ENCODE measurements at places on chromosomes 11 and 22.

DNA sequence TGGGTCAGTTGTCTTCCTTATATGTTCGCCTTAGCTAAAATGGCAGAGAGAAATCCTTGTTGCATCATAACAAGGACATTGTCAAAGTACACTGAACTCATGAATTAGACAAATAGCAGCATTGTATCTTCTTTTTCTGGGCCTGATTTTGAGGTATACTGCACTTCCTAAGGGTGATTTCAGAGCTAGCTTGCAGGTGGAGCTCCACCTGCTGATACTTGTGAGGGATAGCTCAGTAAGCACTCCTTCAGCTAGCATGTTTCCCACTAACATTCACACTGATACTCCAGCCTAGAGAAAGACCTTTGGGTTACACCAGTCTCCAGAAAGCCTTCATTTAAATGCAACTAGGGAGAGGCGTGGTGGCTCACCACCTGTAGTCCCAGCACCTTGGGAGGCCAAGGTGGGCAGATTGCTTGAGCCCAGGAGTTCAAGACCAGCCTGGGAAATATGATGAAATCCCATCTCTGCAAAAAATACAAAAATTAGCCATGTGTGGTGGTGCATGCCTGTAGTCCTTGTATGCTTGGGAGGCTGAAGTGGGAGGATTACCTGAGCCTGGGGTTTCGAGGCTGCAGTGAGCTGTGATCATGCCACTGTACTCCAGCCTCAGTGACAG lies 29.8 kb downstream of the JAM3 start:
- H3K4me3 ChIP-seq: no peak overlapping the region
- H3K27me3 ChIP-seq: peaks cover 14% of the 10 kb centered on the region
- no peaks in the 10 kb centered on the region for H3K36me3 ChIP-seq

DNA sequence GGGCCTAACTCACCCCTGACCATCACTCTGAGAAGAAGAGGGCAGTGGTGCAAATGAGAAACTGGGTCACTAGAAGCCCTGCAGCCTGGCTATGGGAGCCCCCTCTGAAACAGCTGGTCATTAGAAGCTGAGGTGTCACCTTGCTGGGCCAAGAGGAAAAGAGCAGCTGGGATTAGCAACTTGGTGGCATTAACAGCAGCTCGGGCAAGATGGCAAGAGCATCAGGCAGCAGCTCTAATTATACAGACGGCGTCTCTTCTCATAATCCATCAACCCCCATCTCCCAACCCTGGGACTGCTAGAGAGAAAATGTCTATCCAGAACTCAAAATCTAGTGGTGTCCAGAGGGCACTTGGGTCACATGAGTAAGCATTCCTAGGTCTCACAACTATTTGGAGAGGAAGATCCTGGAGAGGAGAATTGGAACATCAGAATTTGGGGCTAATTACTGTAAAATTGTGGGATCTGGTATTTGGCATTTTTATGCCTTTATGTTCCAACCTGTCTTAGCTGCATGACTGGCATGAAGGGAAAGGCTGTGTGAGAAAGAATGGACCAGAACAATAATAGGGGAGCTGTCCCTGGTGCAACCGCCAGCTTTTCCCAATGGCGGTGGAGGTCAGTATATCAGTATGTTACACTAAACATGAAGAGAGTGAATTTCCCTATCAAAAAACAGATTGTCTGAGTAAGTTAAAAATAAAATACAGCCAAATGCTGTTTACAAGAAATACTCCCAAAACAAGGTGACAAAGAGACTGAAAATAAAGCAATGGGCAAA lies 7.6 kb upstream of the LMO1 start:
- peaks cover 48% of the 10 kb centered on the region for H3K27me3 ChIP-seq
- H3K4me1 ChIP-seq: no peaks in the 10 kb centered on the region
- no peak overlapping the region for H3K4me3 ChIP-seq

DNA sequence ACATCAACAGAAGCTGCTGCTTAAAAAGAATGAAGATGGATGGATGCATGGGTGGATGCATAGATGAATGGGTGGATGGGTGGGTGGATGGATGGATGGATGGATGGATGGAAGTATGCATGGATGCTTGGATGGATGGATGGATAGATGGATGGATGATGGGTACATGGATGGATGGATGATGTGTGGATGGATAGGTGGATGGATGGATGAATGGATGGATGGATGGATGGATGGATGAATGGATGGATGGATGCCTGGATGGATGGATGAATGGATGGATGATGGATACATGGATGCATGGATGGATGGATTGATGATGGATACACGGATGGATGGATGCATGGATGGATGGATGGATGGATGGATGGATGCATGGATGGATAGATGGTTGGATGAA lies 110.8 kb downstream of the LDLRAD3 start:
- H3K27me3 ChIP-seq: no peaks in the 10 kb centered on the region
- H3K4me3 ChIP-seq: no peak overlapping the region
- H3K4me1 ChIP-seq: no peaks in the 10 kb centered on the region

- no peak overlapping the region for H3K4me3 ChIP-seq
- H3K27ac ChIP-seq: no peak overlapping the region
- H3K27me3 ChIP-seq: peaks cover 37% of the 10 kb centered on the region
- no peak for DNase-seq
These were observed 10.3 kb downstream of the MRGPRF start for GRCh38 chr11:69002570-69003231.

DNA sequence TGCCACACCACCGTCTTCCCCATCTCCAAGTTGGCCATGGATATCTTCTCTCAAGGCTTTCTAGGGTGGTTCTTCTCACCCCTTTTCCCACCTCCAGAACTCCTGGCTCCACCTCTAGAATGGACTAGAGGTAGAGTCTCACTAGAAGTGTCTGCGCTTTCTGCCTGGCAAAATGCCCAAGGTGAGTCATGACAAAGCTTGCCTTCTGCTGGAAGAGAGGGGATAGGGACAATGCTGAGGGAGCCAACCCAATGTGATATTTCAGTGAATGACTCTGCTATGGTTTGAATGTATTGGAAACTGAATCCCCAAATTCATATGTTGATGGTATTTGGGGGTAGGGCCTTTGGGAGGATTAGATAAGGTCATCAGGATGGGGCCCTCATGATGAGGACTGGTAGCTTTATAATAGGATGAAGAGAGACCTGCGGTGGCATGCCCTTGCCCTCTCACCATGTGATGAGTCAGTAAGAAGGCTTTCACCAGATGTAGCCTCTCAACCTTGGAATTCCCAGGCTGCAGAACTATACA lies 4.1 kb upstream of the CD82 start:
- H3K27ac ChIP-seq: no peak overlapping the region
- H3K4me3 ChIP-seq: no peak overlapping the region
- H3K36me3 ChIP-seq: peaks cover 13% of the 10 kb centered on the region
- peaks cover 16% of the 10 kb centered on the region for H3K4me1 ChIP-seq
- DNase-seq: peak; percentile 28

DNA sequence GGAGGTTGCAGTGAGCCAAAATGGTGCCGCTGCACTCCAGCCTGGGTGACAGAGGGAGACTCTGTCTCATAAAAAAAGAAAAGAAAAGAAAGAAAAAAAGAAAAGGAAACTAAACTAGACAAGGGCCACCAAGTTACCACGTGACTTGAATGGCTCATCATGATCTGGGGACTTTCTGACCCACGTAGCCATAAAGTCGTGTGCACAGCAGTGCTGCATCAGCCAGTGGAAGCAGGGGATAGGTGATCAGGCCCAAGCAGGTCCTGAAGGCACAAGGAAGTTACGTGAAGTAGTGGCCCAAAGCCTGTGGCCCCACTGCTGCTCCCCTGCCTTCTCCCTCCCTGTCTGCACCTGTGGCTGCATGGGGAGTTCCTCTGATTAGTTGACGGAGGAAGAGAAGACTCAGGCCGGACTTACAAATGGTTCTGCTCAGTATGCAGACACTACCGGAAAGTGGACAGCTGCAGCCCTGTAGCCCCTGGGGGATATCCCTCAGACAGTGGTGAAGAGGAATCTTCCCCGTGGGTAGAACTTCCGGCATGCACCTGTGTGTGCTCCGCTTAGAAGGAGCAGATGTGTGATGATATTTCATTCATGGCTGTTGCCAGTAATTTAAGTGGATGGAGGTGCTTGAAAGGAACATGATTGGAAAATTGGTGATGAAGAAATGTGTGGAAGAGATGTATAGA lies 18.2 kb upstream of the CD81 start:
- H3K36me3 ChIP-seq: no peaks in the 10 kb centered on the region
- peaks cover 68% of the 10 kb centered on the region for H3K27me3 ChIP-seq
- H3K4me1 ChIP-seq: no peaks in the 10 kb centered on the region

DNA sequence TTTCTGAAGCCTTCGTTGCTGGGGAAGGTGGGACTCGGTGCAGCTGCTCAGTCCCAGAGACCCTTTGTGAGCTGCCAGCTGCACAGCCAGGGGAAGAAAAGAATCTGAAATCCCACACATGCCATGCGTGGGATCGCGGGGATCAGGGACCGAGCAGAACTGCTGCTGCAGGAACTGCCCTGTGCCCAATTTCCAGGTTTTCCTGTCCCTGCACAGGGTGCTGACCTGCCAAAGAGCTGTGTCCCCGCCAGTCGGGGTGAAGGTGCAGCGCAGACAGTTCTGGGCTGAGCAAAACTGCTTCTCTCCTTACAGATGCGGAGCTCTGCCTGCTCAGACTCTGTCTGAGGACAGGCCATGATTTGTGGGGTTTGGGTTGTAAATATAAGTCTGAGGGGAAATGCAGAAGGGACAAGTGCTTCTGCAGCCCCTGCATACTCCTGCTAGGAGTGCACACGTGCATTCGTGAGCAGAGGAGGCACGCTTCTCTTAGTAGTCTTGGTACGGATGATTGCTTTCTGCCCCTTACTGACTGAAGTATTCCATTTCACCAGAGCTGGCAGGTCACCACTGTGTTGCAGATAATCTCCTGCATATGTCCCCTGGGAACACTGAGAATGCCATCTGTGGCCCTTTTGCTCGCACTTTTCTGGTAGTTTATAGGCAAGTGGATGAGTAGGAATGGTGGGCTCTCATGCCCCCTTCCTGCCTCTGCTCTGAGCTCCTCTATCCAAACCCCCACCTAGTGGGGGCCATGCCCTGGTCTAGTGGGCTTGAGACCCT lies 141.4 kb downstream of the PARVA start:
- no peak overlapping the region for H3K27ac ChIP-seq
- H3K27me3 ChIP-seq: no peaks in the 10 kb centered on the region
- H3K4me3 ChIP-seq: no peak overlapping the region
- no peaks in the 10 kb centered on the region for H3K36me3 ChIP-seq
- no peak for DNase-seq

DNA sequence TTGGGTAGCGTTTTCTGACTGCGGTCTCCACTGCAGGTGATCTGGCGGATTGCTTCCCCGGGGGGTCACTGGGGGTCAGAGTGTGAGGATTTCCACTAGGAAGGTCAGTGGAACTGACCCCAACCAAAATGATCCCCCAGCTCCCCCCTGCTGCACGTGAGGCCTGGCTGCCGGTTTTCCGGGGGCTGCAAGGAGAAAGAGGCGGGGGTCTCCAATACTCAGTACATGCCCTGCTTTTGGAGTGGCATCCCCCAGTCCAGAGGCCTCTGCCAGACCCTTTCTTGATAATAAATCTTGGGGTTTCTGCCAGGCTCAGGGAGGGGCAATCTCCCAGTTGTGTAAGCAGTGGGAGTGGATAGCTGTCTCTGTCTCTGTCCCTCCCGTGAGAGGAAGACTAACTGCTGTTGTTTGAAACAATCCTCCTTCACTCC lies 71.5 kb upstream of the RTL6 start:
- no peak overlapping the region for H3K27ac ChIP-seq
- DNase-seq: no peak
- H3K4me1 ChIP-seq: no peaks in the 10 kb centered on the region
- peaks cover 61% of the 10 kb centered on the region for H3K27me3 ChIP-seq
- H3K36me3 ChIP-seq: no peaks in the 10 kb centered on the region
- no peak overlapping the region for H3K4me3 ChIP-seq

DNA sequence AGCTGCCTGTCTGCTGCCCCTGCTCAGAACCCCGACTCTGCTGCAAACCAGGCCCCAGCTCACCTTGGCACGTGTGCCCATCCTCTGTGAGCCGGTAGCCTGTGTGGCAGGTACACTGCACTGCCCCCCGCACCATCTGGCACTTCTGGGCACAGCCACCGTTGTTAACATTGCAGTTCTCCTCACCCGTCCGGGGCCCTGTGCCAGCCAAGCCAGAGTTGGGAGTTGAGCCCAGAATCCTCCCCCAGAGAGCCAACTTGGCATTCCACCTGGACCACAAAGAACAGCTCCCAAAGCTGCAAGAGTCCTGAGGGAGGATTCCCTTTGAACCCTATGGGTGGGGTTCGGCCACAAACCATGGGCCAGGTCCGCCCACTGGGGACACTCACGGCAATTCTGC lies 22.5 kb downstream of the LRP4 start:
- no peaks in the 10 kb centered on the region for H3K27me3 ChIP-seq
- H3K36me3 ChIP-seq: peaks cover 12% of the 10 kb centered on the region
- DNase-seq: no peak

DNA sequence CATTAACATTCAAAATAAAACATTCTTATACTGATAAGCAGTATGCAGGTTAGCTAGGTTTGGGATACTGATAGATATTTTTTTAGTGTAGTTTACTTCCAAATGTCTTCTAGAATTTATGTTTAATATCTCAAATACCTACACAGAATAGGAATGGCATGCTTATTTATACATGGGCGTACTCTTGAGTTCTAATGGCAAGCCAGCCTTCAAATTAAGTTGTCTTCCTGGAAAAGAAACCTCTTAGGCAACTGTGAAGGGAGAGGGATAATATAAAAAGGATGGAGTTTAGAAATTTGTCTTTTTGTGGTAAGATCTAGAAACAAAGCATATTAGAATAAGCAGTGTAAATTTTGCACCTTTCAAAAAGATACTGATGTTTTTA lies 65.4 kb downstream of the MTMR3 start:
- H3K27me3 ChIP-seq: no peaks in the 10 kb centered on the region
- no peaks in the 10 kb centered on the region for H3K36me3 ChIP-seq
- no peak for DNase-seq
- peaks cover 25% of the 10 kb centered on the region for H3K4me1 ChIP-seq
- H3K27ac ChIP-seq: no peak overlapping the region
- no peak overlapping the region for H3K4me3 ChIP-seq

GRCh38 chr22:29154364-29155048 lies 51.2 kb upstream of the EMID1 start:
- H3K4me1 ChIP-seq: peaks cover 6% of the 10 kb centered on the region
- H3K36me3 ChIP-seq: no peaks in the 10 kb centered on the region
- peak; percentile 87 for DNase-seq
- no peak overlapping the region for H3K27ac ChIP-seq

DNA sequence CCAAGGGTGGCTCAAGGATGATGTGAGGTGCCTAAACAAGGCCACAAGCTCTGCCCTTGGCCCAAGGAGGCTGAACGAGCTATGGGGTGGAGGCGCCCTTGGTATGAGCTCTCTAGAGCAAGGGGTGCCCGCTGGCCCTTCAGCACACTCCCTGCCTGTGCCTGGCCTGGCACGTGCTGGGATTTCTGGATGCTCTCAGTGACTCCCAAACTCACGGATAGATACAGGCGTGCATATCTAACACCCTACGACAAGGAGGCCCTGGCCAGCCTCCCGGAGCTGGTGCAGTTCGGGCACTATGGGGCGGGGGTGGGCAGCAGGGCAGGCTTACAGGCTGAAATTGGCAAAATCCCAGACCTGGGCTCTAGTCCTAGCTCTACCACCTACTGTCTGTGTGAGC lies 30.6 kb downstream of the SCUBE1 start:
- H3K4me1 ChIP-seq: no peaks in the 10 kb centered on the region
- no peaks in the 10 kb centered on the region for H3K36me3 ChIP-seq
- no peak overlapping the region for H3K27ac ChIP-seq
- DNase-seq: no peak
- H3K4me3 ChIP-seq: no peak overlapping the region
- H3K27me3 ChIP-seq: peaks cover 90% of the 10 kb centered on the region

GRCh38 chr11:3639841-3640240 lies 2.0 kb downstream of the ART5 start:
- peaks cover 11% of the 10 kb centered on the region for H3K36me3 ChIP-seq
- H3K27me3 ChIP-seq: peaks cover 76% of the 10 kb centered on the region
- H3K27ac ChIP-seq: no peak overlapping the region
- H3K4me1 ChIP-seq: peaks cover 8% of the 10 kb centered on the region
- no peak for DNase-seq

All from Calu3 (cell line).